Progenitor cell of endocrine pancreas (in vitro differentiated cells): ENCODE measurements at places on chromosomes 4 and X. TPM values are rescaled to one million over a fixed set of nuclear protein-coding genes. Genes with fewer than 3 reads are reported as not detected.

DNA sequence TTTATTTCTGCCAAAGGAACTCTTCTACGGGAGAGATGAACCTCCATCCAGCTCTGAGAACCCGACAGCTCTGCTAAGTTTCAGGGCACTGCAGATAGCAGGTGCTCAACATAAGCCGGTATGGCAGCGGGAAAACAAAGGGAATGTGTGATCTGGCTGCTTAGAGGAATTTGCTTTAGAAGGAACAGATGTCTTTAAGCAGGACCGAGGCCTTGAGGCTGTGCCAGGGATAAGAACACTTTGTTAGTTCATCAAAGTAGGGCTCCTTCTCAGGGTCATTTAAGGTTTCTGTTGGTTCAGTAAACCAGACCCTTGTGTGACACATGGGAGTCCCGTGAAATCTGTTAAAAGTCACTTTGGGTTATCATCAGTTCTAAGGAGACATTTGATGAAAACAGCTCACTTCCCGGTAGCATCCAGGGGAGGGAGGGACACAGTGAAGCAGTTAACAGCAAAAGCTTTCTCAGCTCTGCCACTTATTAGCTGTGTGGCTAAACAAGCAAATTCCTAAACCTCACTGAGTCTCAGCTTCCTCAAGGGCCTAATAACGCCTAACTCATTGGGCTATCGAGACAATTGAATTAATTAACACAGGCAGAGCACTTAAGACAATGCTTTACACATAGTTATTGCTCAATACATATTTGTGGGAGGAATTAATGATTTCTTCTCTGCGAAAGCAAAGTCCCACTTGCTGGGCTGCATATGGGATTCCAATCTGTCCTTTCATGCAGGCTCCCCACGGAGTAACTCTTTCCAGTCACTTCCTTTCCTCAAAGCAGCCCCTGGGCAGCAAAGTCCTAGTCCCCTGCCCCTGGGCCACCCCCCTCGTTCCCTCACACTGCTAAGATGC, 2.9 kb upstream of the FTSJ1 start:
- DNase-seq, result no peak

GRCh38 chr4:101345596-101346350, 1.6 kb downstream of the PPP3CA start:
- DNase-seq, result peak; percentile 34

DNA sequence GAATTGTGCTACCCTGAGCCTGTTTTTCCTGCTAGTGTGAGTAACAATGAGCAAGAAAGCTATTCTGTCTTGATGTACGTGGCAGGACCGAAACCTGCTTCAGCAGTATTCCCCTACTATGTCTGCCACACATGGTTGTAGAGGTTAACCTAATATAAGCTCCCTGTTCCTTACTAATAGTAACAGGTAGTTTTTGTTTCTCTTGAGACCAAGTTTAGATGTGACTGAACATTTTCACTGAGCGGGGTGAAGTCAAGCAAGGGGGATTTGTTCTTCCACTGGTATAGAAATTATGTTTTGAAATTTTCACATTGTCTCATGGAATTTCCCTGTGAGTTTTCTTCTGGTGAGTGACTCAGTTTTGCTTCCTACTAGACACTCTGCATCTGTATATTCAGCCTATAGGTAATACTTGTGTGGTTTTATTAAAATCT, 37.3 kb downstream of the RRAGB start:
- no peak for DNase-seq

- no peak for DNase-seq
Measured at GRCh38 chr4:18100657-18101056, 79.1 kb upstream of the LCORL start.

GRCh38 chrX:134671294-134671693, 13.0 kb upstream of the PLAC1 start:
- no peak for DNase-seq

DNA sequence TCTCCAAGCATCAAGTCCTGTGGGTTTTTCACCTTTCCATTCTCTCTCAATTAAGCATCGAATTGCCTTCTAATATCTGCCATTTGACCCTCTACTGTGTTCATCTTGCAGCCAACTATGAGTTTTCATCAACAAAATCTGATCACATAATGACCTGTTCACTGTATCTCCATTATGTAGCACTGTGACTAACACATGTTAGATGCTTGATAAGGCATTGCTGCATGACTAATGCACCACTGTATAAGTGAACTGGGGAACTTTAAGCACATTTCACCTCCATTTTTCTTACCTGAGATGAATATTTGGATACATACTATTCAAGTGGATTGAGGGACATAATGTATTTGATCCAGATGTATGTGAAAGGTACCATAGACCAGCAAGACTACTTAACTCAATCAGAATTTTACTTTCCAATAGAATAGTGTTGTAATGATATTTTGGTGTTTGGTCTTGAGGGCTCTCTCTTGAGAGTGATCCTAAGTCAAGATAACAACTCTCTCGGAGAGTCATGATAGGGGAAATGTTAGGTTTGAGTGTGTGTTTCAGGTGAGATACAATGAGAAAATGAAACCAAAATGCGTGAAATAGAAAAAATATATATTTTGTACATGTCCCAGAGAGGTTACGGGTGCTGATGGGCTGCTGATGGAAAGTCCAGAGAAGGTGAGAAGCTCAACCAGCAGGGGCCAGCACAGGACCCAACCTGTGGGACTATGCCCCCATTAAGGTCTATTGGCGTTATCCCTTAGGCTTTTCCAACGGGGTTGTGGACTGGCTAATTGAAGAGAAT, 60.2 kb upstream of the HS3ST1 start:
- DNase-seq, result no peak

DNA sequence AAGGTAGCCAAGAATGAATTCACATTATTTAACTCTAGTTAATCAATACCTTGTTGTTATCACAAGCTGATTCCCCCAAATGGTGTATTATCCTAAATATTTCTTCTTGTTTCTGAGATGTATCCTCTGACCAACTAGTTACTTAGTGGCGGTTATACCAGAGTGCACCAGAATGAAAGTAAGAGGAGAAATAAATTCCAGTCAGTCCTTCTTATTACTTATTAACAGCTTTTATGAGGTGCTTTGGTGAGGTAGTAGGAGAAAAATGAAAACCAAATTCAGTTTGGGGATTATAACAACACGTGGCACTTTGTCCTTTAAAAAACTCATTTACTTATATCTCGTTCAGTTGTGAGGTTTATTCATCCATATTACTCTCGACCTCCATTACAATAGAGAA, 101.9 kb downstream of the AMMECR1 start:
- DNase-seq, result no peak

GRCh38 chr4:25370242-25370641, 6.8 kb upstream of the ANAPC4 start:
- DNase-seq, result no peak

DNA sequence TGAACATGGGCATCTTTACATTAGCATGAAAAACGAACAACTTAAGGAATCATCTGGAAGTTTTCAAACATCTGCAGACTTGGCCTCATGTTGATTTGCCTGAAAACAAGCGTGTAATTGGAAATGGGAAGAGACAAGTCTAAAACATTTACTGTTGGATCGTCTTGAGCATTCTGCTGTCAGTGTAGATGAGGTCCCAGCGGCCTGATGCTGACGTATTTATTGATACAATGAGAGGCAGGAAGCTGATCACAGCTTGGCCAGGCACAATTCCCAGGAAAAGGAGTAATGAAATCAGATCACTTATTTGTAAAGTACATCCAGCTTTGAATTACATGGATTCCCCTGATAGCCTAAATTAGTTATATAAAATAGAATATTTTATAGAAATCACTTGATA, 210.6 kb downstream of the CLCN4 start:
- no peak for DNase-seq

DNA sequence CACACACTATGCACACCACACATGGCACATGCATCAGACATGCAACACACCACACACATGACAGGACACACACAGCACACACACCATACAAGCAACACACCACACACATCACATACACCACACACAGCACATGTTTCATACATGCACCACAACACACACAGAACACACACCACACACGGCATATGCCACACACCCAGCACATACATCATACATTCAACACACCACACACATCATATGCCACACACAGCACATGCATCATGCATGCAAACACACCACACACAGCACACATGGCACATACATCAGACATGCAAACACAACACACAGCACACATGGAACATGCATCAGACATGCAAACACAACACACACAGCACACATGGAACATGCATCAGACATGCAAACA, 80.7 kb upstream of the LRPAP1 start:
- no peak for DNase-seq

Gene PDZD4
- total RNA-seq, result 4.5 and 4.8 TPM in 2 replicates
